ENCODE measurements at places on chromosomes 5 and 9.

GRCh38 chr9:28166179-28166578, 592.9 kb upstream of the C9orf72 start:
- no peaks in the 10 kb centered on the region for H3K4me1 ChIP-seq
- DNase-seq = no peak
- no peak overlapping the region for H3K27ac ChIP-seq
- H3K4me3 ChIP-seq = no peak overlapping the region

GRCh38 chr9:134195558-134195957, 31.2 kb upstream of the RNU6ATAC start:
- H3K4me1 ChIP-seq = peaks cover 11% of the 10 kb centered on the region
- no peak for DNase-seq
- H3K27me3 ChIP-seq = peaks cover 4% of the 10 kb centered on the region
- H3K36me3 ChIP-seq = no peaks in the 10 kb centered on the region
- no peak overlapping the region for H3K4me3 ChIP-seq

- no peaks in the 10 kb centered on the region for H3K27me3 ChIP-seq
- H3K4me1 ChIP-seq = no peaks in the 10 kb centered on the region
- no peak overlapping the region for H3K27ac ChIP-seq
- H3K4me3 ChIP-seq = no peak overlapping the region
- no peaks in the 10 kb centered on the region for H3K36me3 ChIP-seq
These were observed 152.1 kb upstream of the GAS1 start for GRCh38 chr9:87099407-87099806.

- H3K4me3 ChIP-seq = no peak overlapping the region
- no peak for DNase-seq
- no peaks in the 10 kb centered on the region for H3K36me3 ChIP-seq
- no peaks in the 10 kb centered on the region for H3K27me3 ChIP-seq
- H3K27ac ChIP-seq = no peak overlapping the region
- H3K4me1 ChIP-seq = no peaks in the 10 kb centered on the region
These were observed 79.0 kb downstream of the PAPPA start for GRCh38 chr9:116232424-116233159.

- no peaks in the 10 kb centered on the region for H3K4me1 ChIP-seq
- no peak overlapping the region for H3K4me3 ChIP-seq
- H3K27ac ChIP-seq = no peak overlapping the region
- H3K36me3 ChIP-seq = no peaks in the 10 kb centered on the region
- no peak for DNase-seq
These were observed 2240.9 kb upstream of the WWC1 start for GRCh38 chr5:166050531-166050930.

DNA sequence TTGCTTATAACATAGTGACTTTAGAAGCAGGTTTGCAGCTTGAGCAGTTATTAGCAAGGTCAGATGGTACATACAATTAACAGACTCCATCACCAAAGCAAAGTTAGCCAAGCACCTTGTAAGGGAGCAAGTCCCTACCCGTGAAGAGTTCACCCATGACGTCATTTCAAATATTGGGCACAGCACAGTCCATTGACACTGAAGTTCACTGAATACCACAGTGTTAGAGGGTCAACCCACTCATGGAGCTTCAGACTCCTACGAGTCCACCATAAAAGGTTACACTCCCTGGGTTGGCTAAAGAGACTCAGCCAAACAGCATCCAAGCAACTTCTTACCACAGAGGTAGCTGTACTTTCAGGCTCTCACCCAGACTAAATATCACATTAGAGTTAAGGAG, 77.5 kb downstream of the GALNT10 start:
- no peak overlapping the region for H3K27ac ChIP-seq
- H3K36me3 ChIP-seq = no peaks in the 10 kb centered on the region
- peaks cover 16% of the 10 kb centered on the region for H3K4me1 ChIP-seq
- H3K27me3 ChIP-seq = no peaks in the 10 kb centered on the region

GRCh38 chr5:19903611-19904010, 84.4 kb downstream of the CDH18 start:
- H3K27me3 ChIP-seq = no peaks in the 10 kb centered on the region
- no peaks in the 10 kb centered on the region for H3K36me3 ChIP-seq
- no peak overlapping the region for H3K27ac ChIP-seq
- H3K4me1 ChIP-seq = no peaks in the 10 kb centered on the region
- no peak for DNase-seq

DNA sequence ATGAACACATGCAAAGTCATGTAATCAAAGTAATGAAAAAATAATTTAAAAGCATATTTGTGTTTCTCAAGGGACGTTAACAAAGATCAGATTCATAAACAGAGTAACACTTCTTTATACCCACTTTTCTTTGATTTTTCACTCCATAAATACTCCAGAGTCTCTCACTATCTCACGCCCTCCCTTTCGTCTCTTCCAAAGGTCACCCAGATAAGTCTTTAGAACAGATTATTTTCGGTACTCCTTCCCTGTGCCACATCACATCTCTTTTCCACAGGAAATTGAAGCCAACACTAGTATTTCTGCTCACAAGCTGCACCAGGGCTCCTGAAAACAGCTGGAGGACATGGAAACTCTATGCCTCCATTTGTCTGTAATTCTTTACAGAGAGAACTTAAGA, 15.4 kb upstream of the ALDOB start:
- no peaks in the 10 kb centered on the region for H3K36me3 ChIP-seq
- no peaks in the 10 kb centered on the region for H3K4me1 ChIP-seq
- H3K27ac ChIP-seq = no peak overlapping the region
- no peak for DNase-seq

DNA sequence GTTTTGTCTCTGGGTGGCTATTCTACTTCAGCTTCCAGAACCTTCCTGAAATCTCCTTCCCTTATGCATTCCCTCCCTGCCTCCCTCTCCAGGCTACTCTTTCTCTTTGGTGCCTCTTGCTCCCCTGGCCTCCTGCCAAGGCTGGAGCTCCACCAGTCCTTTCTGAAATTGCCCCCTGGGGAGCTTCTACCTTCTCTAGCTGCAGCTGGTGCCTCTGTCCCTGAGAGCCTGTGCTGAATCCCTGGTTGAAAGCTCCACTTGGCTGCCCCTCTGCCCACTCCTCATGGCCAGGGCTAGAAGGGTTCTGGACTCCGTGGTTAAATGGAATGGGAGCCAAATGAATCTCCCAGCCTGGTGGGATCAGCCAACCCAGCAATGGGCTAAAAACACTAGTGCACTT, 80.1 kb downstream of the COL15A1 start:
- no peaks in the 10 kb centered on the region for H3K27me3 ChIP-seq
- DNase-seq = no peak
- H3K27ac ChIP-seq = no peak overlapping the region
- no peak overlapping the region for H3K4me3 ChIP-seq

DNA sequence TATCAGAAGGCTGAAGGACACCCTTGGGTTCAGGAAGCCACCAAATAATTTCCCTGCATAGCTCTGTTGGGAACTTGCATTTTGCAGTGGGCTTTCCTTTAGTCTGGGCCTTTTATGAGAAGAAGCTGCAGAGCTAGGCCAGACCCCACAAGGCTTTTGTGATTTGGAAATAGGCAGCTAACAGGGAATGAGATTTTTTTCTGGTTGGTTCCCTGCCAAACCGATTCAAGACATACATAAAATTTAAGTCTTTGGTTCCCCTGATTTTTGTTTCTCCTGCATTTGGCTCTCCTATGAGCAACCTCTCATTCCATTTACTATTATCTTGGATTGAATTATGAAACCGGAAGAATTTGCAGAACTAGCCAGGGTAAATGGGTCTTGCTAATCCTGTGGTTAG, 81.5 kb upstream of the PTCH1 start:
- H3K27me3 ChIP-seq = no peaks in the 10 kb centered on the region
- H3K36me3 ChIP-seq = no peaks in the 10 kb centered on the region
- H3K4me3 ChIP-seq = no peak overlapping the region
- no peak overlapping the region for H3K27ac ChIP-seq

DNA sequence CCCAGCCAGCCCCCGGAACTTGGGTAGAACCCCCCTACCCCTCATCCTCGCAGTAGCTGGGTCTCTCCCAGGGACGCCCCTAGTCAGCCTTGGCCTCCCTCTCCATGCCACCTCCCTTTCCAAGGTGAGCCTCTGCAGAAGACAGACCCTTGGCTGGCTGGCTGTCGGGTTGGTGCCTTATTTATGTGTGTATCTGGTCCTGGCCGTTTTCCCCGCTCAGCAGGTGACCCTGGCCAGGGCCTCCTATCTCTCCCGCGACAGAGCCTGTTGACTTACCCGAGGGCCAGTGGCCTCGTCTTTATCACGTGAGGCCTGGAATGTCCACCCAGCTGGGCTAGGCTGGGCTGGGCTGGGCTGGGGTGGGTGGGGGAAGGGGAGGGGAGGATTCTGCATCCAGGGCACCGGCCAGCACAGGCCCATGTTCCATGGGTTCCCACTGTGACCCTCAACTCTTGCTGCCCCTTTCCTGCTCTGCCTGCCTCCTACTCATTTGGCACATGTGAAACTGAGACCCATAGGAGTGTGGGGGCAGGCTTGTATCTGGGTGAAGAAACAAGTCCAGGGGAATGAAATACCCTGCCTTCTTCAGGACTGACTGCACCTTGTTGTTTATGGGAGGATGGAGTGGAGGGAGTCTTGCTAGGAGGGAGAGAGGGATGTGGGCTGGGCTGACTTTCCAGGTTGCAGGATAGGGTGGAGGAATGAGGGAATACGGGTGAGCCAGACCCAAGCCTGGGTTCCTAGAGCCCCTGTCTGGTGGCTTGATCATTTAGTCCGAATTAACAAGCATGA, 3.1 kb downstream of the CXXC5 start:
- peaks cover 39% of the 10 kb centered on the region for H3K27me3 ChIP-seq
- H3K27ac ChIP-seq = peak overlapping the region; percentile 81
- peaks cover 42% of the 10 kb centered on the region for H3K4me1 ChIP-seq
- no peaks in the 10 kb centered on the region for H3K36me3 ChIP-seq
- DNase-seq = no peak

DNA sequence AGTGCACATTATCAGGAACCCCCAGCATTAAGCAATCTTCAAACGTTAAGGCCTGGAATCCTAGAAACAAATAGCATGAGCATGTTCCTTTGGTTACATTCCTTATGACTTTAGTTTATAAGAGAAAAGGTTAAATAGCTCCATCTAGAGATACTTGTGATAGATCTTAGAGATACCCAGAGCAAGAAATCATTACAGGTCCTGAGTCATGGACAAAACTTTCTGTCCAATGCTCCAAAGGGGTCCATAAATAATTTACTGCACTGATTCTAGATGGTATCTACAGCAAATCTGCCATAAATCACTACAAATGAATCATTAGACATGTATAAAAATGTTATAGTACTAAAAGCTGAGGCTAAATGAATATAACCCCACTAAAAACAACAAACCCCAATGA, 139.6 kb downstream of the HTR1A start:
- DNase-seq = no peak
- no peaks in the 10 kb centered on the region for H3K27me3 ChIP-seq
- no peak overlapping the region for H3K27ac ChIP-seq
- H3K4me1 ChIP-seq = no peaks in the 10 kb centered on the region
- no peaks in the 10 kb centered on the region for H3K36me3 ChIP-seq
- no peak overlapping the region for H3K4me3 ChIP-seq

- no peak overlapping the region for H3K4me3 ChIP-seq
- no peaks in the 10 kb centered on the region for H3K27me3 ChIP-seq
- H3K36me3 ChIP-seq = no peaks in the 10 kb centered on the region
- no peak for DNase-seq
- H3K4me1 ChIP-seq = no peaks in the 10 kb centered on the region
These were observed 223.0 kb upstream of the NUDT12 start for GRCh38 chr5:103785569-103785968.

DNA sequence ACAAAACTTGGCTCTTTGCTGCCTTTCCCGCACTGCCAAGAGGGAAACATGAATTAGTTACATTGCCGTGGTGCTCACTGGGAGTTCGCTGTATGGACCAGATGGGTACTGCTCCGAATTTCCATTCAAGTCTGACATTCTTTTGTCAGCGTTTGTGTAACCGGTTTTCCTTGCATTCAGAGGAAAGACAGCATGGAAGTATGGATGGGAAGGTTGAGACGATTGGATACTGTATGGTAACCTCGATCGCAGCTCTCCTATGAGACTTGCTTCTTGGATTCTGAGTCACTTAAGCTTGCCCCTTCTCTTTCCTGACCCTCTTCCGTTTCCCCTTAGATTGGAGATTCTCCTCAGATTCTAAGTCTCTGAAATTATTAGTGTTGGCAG, 625 bp upstream of the UBLCP1 start:
- peak overlapping the region; percentile 97 for H3K27ac ChIP-seq
- no peaks in the 10 kb centered on the region for H3K27me3 ChIP-seq
- peak overlapping the region; percentile 96 for H3K4me3 ChIP-seq
- DNase-seq = no peak

DNA sequence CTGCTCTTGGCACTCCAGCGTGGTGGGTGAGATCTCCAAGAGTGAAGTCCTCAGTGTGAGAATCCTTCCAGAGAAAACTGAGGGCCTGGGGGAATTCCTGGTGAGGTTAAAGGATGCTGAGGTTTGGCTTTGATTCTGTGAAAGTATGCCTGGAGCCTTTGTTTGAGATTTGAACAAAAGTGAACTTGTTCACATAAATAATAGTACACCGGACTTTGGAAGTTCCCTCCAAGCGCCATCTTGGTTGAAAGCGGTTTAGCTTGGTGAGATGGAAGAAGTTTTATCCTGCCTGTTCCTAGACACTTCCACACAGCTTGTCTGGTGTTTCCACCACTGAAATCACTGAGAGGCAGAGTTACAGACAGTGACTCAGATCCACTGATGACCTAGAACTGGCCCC, 286.4 kb downstream of the NTRK2 start:
- no peaks in the 10 kb centered on the region for H3K36me3 ChIP-seq
- no peak overlapping the region for H3K27ac ChIP-seq
- no peak for DNase-seq

DNA sequence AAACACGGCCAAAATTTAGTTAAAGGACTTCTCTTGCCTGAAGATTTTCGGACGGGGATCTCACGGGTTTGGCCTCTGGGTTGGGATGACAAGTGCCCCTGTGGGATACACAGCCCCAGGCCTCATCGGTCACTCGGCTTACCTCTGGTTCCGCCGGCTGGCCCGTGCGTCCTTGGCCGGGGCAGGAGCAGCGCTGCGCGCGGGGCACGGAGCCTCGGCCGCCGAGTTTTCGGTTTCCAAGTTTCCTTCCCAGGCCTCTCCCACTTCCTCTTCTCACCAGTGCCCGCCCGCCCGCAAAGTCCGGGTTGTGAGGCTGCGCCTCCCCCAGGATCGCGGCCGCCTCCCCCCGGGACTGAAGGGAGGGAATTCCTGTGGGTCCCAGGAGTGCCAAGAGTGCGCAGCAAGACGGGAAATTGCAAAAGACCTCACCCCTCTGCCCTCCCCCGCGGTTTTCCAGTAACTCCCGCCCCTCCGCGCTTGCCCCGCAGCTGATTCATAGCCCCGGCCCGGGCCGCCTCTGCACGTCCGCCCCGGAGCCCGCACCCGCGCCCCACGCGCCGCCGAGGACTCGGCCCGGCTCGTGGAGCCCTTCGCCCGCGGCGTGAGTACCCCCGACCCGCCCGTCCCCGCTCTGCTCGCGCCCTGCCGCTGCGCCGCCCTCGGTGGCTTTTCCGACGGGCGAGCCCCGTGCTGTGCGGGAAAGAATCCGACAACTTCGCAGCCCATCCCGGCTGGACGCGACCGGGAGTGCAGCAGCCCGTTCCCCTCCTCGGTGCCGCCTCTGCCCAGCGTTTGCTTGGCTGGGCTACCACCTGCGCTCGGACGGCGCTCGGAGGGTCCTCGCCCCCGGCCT, at the start of gene OSMR:
TSS of gene OSMR (plus strand) at position 487 of the 853 bp plus-strand sequence. CDS start 23,033 bp downstream, outside the sequence.
- no peak for DNase-seq
- H3K36me3 ChIP-seq = no peaks in the 10 kb centered on the region
- no peak within 1 kb of the TSS for H3K27ac ChIP-seq
- H3K27me3 ChIP-seq = peaks cover 11% of the 10 kb centered on the region
- no peak within 1 kb of the TSS for H3K4me3 ChIP-seq

- no peaks in the 10 kb centered on the region for H3K27me3 ChIP-seq
- no peaks in the 10 kb centered on the region for H3K36me3 ChIP-seq
- no peak overlapping the region for H3K4me3 ChIP-seq
- no peaks in the 10 kb centered on the region for H3K4me1 ChIP-seq
These were observed 450.5 kb downstream of the ELAVL2 start for GRCh38 chr9:23375511-23375910.
